ENCODE measurements at places on chromosomes 12 and 14.

- no peak for DNase-seq
Observed at GRCh38 chr14:90851327-90852036, 35.3 kb upstream of the TTC7B start.

GRCh38 chr12:55681142-55682077, 26.3 kb downstream of the ITGA7 start:
- peak; percentile 90 for DNase-seq

DNA sequence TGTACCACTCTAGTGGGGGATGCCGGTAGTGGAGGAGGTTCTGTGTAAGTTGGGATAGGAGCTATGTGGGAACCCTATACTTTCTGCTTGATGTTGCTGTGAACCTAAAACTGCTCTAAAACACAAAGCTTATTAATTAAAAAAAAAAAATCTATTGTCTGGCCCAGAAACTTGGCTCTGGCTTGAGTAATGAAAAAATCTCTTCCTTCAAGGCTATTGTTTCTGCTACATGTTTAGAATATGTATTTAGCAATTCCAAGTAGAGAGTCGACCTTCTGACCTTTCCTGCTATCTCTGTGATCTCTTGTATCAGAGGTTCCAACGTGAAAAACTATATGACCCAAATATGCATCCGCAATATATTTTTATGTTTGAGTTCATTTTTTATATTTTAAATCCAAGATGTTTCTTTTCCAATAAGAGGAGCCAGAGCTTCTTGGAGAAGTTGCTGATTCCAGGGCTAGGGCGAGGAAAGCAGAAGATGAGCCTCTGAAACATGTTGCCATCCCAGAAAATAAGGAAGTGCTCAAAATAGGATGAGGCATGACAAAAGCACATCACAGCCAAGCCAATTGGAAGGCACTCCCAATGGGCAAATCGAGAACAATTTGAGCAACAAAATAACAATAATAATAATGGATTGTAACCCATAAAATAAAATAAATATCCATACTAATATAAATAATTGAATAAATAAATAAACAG, 184.6 kb upstream of the TMEM260 start:
- no peak for DNase-seq

- DNase-seq, result no peak
Observed at GRCh38 chr12:109501299-109501698, 23.9 kb downstream of the UBE3B start.

GRCh38 chr12:4220536-4221257, 52.9 kb upstream of the CCND2 start:
- no peak for DNase-seq

- DNase-seq, result no peak
Observed at GRCh38 chr12:82325540-82326336, 32.4 kb downstream of the CCDC59 start.

DNA sequence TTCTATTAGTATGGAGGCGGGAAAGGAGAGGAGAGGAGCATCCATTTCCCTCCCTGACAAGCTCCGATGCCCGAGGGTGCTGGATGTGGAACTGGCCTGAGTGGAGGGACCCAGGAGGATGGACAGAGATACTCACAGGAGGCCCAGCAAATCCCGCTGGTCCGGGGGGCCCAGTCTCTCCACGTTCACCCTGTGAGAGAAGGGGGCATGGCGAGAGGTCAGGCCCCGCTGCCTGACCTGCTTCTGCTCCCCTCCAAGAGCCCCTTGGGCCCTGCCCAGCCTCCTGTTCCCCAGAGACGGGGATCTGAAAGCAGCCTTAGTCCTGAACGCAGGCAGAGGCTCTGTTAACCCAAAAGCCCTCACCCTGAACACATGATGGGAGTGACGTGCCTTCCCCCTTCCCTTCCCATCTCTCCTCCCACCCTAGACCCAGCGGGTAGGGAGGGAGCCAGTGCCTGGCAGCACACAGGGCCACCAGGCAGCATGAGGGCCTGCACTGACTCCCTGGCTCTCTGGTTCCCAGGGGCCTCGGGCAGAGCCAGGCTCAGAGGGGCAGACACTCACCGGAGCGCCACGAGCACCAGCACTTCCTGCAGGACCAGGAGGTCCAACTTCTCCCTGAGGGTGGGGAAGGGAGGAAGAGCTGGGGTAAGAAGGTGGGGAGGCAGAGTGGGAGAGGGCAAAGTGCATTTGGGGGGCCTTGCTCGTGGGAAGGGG, 17.5 kb downstream of the TMEM106C start:
- DNase-seq, result no peak

GRCh38 chr14:94923786-94924185, 153.9 kb upstream of the GSC start:
- DNase-seq, result no peak

GRCh38 chr12:110176745-110177144, 52.6 kb downstream of the IFT81 start:
- no peak for DNase-seq

DNA sequence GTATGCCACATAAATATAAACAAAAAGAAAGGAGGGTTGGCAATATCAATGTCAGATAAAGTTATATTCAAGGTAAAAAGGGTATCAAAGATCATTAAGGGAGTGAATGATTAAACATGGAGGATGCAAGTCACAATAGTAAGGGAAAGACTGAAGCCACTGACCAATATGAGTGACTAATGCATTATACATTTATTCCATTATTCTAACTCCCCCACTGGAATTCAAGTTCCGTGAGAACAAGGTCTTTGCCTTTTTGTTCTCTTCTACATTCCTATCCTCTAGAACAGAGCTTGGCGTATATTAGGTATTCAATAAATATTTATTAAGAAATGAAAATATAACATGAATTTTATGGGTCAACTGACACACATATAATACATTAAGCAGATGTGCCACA, 30.7 kb downstream of the MAP4K5 start:
- peak; percentile 40 for DNase-seq

DNA sequence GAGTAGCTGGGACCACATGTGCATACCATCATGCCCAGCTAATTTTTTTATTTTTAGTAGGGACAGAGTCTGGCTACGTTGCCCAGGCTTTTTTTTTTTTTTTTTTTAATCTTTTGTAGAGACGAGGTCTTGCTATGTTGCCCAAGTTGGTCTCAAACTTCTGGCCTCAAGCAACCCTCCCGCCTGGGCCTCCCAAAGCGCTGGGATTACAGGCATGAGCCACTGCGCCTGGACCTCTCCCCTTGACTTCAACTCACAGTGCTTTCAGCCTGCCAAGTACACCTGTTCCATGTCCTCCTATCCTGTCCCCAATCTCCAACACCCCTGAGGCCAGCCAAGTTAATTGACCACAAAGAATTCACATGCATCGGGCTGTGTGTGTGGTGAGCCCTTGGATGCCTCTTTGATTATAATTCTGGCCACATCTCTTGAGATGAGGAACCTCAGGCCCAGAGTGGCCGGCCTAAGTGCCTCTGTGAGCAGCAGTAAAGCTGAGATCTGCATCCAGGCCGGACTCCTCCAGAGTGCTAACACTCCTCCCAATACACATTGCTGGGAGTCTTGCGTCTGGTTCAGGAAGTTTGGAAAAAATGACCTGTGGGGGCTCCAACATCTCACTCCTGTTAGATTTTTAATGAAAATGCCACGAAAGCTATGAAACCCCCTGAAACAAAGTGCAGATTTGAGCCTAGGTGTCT, 6.8 kb downstream of the RAB35 start:
- DNase-seq, result no peak

- DNase-seq, result no peak
Observed at GRCh38 chr14:77790566-77791224, 9.2 kb upstream of the ADCK1 start.

DNA sequence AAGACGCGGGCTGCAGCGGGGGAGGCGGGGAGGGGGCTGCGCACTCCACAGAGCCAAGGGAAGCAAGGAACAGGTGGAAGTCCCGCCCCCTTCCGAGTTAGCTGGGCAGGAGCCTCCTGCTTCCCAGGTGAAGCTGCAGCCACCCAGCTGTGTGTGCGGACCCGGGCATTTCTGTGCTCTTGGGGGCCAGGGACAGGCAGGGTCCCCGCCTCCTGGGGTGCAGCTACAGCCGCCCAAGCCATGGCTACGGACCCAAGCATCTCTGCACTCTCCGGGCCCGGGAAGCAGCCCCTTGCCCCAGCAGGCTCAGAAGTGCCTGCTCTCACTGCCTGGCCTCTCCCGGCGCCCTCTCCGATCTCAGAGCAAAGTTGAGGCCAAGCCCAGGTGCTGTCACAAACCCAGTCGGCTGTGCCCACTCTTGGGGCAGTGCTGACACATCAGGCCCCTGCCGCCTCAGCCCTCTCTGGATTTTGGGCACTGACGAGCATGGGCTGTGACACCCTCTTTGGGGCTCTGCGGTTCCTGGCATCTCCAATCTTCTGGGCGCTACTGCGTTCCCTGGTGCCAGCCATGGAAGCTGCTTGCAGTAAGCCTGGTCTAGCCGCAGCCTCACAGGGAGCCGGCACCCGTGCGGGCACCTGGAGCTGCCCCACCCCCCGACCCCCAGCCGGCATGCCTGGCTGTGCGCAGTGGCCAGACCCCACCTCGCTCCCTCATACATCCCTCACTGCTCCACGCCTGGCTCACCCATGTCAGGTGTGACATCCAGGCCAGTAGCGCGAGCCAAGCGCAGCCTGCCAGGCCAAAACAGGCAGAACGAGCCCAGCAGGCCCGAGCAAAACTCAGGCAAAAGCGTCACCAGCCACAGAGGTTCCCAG, 8.5 kb upstream of the MGAT4C start:
- DNase-seq, result no peak

GRCh38 chr12:102120564-102120873, 536 bp downstream of the PARPBP start:
- DNase-seq, result peak; percentile 36

DNA sequence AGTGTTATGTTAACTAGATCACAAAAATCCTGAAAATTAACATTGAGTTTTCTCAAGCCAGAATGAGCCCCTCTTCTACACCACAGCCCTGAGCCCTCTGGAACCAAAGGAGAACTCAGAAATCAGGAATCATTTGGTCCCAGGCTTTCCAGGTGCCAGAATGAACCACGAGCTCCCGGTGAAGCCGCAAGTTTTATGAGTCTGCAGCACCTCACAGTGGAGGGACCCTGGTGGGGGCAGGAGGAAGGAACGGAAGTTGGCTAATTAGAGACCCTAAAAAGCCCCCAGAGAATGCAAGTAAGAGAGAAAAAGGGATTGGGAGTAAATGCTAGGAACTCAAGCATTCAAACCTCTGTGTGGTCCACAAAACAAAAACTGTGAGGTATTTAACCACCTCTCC, 52.9 kb upstream of the BCL2L14 start:
- no peak for DNase-seq

GRCh38 chr12:132886529-132887477, 602 bp downstream of the CHFR start:
- DNase-seq, result no peak

DNA sequence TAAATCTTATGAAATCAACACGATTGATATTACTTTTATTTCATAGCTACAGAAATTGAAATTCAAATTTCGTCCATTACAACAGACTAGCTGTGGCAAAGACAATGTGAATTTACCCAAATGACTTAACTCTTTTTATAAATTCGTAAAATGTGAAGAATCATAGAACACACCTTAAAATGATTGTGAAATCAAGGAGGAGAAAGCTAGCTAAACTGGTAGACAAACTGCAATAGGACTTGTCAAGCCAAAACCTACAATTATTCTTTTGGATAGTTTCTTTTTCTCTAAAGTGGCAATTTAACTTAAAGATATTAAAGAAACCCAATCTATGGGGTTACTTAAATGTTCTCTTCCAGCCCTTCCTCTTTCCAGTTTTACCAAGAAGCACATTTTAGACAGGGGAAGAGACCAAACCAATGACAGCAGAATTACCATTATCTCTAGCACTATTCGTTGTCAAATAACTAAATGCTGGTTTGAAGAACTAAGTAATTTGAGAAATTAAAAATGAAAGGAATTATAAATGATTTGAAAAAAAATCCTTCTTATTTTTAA, 807 bp upstream of the SLC16A7 start:
- no peak for DNase-seq

DNA sequence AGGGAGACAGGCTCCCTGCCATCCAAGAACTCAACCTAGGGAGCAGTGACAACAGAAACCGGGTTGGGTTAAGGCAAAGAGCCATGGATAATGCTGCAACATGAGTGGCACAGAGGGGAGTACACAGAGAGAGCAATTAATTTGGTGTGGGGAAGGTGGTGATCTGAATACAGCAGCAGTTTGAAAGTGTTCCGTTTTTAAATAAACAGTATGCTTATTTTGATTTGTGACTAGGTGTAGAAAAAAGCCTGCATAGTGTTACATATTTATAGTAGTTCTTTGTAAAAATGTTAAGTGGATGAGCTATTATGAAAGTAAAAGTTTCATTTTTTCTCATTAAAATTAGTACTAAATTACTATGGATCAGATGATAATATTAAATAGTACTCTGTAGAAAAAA, 8.7 kb downstream of the AKAP5 start:
- no peak for DNase-seq

DNA sequence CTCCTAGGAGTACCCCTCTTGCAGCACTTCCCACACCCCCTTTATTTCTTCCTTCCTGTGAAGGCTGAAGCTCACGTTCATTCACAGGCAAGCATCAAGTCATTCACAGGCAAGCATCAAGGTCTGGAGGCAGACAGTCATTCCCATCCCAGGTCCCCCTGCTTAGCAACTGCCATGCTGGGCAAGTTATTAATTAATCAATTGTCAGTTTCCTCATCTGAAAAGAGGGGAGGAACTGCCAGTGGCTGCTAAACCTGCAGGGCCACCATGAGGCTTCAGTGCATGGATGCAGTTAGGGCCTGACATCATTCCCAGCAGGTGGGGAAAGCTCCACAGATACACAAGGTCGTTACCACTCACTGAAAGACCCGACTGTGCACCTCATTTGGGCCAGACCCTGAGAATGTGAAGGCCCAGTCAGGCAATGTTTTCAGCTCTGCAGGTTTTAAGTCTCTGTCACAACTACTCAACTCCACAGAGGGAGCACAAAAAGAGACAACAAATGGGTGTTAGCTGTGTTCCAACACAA, 85.0 kb upstream of the GPR68 start:
- DNase-seq, result no peak

DNA sequence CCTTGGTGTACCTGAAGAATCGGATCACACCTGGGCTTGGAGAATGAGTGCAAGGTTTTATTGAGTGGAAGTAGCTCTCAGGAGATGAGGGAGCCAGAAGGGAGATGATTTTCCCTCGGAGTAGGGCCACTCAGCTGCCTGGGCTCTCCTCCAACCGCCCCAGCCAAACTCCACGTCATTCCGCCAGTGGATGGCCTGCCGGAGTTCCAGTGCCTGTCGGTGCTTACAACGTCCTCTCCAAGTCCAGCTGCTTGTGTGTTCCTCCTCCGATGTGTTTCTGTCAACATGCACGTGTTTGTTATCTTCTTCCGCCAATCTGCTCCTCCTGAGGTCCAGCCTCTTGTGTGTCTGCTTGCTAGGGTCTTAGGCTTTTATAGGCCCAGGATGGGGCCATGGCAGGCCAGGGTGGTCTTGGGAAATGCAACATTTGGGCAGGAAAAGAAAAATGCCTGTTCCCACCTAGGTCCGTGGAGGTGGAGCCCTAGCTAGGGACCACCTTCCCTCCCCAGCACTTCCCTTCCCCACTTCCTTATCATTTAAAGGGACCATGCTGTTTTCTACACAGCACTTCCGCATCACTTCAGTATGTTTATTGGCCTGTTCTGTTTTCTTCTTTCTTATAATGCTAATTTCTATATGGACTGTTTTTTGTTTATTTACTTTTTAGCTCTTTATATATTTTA, 343.2 kb downstream of the PDZRN4 start:
- DNase-seq, result no peak

- no peak for DNase-seq
Observed at GRCh38 chr12:32587581-32588495, 91.3 kb upstream of the DNM1L start.
